ENCODE measurements at places on chromosomes 3 and 15. TPM values are rescaled to one million over a fixed set of nuclear protein-coding genes. Genes with fewer than 3 reads are reported as not detected.

The SELENOT gene
- total RNA-seq = 76.7 TPM

The C2CD4A gene
- total RNA-seq = not detected

The SCAMP5 gene
- total RNA-seq = 0.59 TPM

The LRTM1 gene
- total RNA-seq = not detected

The ESYT3 gene
- total RNA-seq = not detected

The CA12 gene
- total RNA-seq = not detected

The CHRFAM7A gene
- total RNA-seq = 1.2 TPM

The ZNF860 gene
- 41.4 TPM for total RNA-seq

The IP6K2 gene
- total RNA-seq = 138 TPM

The GOLGA6L9 gene
- total RNA-seq = 3.1 TPM

The EIF4E3 gene
- 5.0 TPM for total RNA-seq

The PKM gene
- 323 TPM for total RNA-seq

The GOLGA8Q gene
- total RNA-seq = 2.3 TPM

The TBC1D21 gene
- not detected for total RNA-seq

The GRM7 gene
- total RNA-seq = not detected

The CHCHD6 gene
- 13.5 TPM for total RNA-seq

The MASP1 gene
- total RNA-seq = not detected

The ROPN1B gene
- not detected for total RNA-seq

The CYP19A1 gene
- not detected for total RNA-seq

The VPS8 gene
- 95.6 TPM for total RNA-seq

The TRPM1 gene
- total RNA-seq = not detected

The ZMYND10 gene
- 1.8 TPM for total RNA-seq

The UBA5 gene
- 41.0 TPM for total RNA-seq

The SEMA6D gene
- not detected for total RNA-seq

The MAP1A gene
- 0.17 TPM for total RNA-seq

The ADAMTS7 gene
- total RNA-seq = 16.6 TPM

The RLBP1 gene
- total RNA-seq = not detected

The UBA7 gene
- 436 TPM for total RNA-seq

The SPINK8 gene
- total RNA-seq = not detected

The CRTC3 gene
- total RNA-seq = 95.8 TPM

The WDR93 gene
- 0.29 TPM for total RNA-seq

The IMPG2 gene
- total RNA-seq = 0.44 TPM

The SERINC4 gene
- 0.32 TPM for total RNA-seq

The C3orf85 gene
- total RNA-seq = not detected
